Memory B cell (primary cell): ENCODE measurements at places on chromosomes 12 and 14.

GRCh38 chr14:75303381-75303789 lies 24.8 kb downstream of the FOS start:
- DNase-seq: peak; percentile 69

DNA sequence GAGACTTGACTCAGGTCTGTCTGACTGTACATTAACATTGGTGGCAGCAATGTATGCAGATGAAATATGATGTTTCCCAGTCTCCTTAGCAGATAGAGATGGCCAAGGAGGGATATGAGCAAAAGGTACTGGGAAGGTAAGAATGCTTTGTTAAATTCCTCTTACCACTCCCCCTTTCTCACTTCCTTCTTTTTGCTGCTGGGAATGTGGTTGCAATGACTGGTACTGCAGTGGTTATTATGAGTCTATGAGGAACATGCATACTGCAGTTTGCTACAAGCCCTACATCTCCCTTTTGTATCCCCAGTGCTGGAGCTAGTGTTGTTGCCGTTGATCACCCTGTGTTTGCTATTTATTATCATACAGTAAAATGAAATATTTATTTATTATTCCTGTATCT lies 35.9 kb downstream of the ALDH1L2 start:
- DNase-seq: no peak

- DNase-seq: no peak
Observed at GRCh38 chr12:106764738-106765137, 9.7 kb upstream of the RIC8B start.

DNA sequence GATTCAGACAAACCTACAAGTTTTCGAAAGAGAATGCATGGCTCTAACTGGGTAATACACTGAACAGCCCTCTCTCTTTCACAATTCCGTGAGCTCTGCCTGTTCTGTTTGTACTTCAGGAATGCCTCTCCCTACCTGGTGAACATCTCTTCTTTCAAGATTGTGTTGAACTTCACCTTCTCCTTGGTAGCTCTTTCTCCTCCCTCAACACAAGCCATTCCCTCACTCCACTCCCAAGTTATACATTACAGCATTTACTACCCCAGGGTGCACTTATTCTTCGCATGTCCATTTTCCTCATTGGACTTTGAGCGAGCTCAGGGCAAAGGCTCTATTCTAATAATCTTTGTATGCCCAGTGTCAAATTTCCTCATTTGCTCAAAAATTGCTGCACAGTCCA lies 28.3 kb downstream of the NRDE2 start:
- DNase-seq: no peak

GRCh38 chr12:62581288-62582064 lies 114.8 kb downstream of the MON2 start:
- DNase-seq: peak; percentile 7

- DNase-seq: no peak
Observed at GRCh38 chr14:96251656-96252155, 4.3 kb upstream of the BDKRB1 start.

DNA sequence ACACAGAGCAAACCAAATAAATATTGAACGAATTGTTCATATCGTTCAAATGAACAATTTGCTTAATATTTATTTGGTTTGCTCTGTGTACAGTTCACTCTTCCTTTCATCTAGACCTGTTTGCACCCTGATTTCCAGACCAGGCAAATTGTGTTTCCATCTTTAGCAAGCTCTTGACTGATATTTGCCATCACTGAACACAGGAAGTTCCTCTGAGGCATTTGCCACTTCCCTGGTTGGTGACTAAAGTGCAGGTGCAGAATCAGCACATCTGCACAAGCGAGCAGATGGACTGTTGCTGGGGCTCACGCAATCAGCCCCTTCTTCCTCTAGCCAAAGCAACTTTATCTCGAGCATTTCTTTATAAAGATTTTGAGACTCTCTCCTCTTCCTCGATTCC lies 112.9 kb downstream of the DAAM1 start:
- no peak for DNase-seq

DNA sequence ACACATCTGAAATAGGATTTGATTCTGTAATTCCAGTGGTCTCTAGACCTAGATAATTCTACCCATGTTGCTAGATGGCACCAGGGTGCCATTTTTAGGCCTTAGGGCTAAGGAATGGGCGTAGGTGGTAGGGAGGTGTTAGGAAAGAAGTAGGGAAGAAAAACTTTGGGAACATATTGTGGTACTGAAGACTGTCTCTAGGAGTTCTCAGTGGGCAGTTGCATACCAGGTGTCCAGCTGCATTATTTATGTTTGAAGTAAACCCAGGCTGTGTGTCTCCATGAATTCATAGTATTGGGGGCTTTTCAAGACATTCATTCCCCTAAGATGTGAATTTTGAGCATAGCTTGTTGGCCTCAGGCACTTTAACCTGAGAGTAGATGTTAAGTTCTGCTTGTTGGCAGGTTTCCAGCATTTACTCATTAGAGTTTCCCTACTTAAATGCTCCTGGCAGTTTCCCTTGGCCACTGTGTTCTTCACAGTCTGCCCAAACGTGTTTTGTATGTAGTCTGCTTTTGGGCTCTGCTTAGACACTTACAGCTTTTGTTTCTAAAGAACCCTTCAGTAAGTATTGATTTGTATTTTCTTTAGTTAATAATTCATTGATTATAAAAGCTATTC lies 31.5 kb upstream of the CCT2 start:
- DNase-seq: no peak

GRCh38 chr12:66900616-66901015 lies 221.7 kb upstream of the GRIP1 start:
- DNase-seq: no peak

DNA sequence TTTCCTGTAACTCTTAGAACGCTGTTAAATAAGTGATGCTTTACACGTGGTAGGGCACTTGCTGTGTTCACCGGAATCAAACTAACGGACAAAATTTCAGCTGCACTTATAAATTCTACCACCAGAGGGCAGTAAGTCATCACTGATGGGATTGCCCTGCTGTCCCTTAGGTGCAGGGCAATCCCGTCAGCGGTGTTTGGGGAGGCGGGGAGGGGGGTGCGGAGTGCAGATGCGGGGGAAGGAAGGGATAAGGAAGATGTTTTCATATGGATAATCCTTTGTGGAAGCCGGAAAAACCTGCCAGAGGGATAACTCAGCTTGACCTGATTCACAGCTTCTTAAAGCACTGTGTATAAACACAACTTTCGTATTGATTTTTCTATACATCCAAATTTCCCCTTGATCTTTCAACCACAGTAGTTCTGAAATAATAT lies 21.7 kb upstream of the SLC10A1 start:
- peak; percentile 74 for DNase-seq

DNA sequence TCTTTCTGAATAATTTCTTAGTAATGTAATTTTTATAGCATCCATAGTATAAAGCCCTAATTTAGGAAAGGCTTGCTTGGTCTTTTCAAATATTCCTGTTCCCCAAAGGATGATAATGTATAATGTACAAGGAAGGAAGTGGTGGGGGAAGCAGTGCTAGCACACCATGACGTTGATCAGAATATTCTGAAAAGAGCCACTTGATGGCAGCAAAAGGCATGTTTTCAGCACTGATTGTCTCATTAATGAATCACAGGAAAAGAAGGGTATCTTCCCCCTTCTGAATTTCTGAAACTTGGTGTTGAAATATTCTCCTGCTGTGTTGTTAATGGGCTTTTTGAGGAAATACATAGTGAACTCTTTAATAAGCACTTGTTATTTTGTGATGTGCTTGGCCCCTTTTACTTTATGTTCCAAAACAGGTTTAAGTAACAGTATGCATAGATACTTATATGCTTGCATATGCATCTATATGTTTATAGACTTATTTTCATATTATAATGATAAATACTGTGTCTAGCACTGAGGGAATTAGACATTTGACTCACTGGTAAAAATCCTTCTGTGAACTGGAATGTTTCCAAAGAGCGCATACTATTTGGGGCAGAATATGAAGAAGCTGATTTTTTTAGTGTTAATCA lies 122.0 kb downstream of the TMEM117 start:
- DNase-seq: peak; percentile 4

DNA sequence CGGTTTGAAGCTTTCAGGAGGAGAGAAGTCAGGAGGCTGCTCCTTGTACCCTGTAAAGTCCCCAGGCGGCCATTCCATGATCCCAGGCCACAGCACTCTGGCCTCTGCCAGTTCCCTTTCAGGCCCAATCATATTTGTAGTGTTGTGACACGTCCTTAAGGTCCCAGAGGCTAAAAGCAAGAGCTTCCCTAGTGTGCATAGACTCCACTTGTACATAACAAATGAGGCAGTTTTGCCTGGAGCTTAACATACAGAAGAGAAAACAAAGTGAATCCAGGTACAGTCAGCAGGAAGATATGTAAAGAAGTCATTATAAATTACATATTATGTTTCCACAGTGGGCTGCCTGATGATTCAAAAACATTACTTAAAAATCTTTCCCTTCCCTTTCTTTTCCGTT lies 81.1 kb upstream of the RPH3A start:
- DNase-seq: no peak

- no peak for DNase-seq
Observed at GRCh38 chr14:82655770-82656169, 1122.1 kb upstream of the SEL1L start.

GRCh38 chr12:24231298-24231697 lies 281.8 kb upstream of the SOX5 start:
- no peak for DNase-seq

GRCh38 chr12:95240556-95240955 lies 22.9 kb downstream of the VEZT start:
- no peak for DNase-seq

DNA sequence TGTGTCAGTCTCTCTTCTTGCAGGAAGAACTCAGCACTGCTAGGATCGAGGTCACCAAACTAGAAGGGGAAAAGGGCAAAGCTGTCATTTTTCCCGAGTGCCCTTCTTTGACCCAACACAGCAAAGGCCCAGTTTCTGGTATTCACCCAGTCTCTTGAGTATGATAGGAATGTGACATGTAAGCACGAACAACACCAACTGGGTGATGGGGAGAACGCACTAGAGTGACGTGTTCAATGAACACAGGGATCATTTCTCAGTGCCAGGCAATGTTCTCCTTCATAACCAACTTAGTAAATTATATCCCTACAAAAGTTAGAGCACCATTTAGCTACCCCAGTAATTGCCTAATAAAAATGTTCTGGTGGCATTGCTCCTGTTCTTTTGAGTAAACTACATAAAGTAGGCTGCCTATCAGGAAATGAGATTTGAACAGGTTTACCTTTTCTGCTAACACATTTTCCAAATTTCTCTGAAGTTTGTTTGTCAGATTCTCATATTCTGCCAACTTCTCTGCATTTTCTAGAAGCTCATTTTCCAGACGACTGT lies 64.5 kb downstream of the NIN start:
- no peak for DNase-seq

GRCh38 chr14:69992564-69992963 lies 113.3 kb downstream of the SMOC1 start:
- no peak for DNase-seq

- no peak for DNase-seq
Observed at GRCh38 chr12:88634008-88634407, 53.7 kb upstream of the KITLG start.

DNA sequence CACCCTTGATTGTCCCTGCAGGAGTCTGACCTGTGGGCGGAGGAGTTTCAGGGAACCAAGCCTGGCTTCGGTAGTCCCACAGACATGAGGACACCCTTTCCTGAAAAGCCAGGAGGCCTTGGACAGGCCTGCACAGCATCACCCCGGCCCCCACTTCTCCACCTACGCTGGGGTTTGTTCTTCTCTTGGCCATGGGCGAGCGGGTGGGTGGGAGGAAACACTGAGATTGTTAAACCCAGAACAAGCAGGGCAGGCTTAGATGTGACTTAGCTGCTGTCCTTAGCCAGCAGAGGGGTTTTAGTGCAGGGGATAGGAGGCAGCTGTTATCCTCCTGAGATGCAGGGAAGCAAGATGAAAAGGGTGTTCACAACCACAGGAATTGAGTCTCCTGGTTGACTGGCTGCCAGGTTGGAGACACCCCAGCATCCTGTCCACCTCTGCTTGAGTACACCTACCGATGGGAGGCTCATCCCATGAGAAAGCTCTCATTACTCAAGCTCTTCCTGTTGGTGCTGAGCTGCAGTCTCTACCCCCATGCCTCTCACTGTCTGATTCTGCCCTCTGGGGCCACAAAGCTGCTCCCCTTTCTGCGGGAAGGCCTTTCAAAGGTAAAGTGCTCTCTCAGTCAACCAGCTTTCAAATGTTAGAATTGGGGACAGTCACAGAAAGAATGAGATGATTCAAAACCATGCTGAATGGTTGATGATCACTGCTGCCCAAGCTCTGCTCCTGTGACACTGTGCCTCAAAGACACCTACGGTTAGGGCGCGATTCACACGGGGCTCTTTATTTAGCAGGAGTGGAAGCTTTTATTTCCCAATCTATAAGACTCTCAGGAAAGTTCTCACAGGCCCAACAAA lies 86.3 kb downstream of the IRF2BPL start:
- no peak for DNase-seq

- DNase-seq: no peak
Observed at GRCh38 chr14:68076451-68076850, 256.9 kb downstream of the RAD51B start.

DNA sequence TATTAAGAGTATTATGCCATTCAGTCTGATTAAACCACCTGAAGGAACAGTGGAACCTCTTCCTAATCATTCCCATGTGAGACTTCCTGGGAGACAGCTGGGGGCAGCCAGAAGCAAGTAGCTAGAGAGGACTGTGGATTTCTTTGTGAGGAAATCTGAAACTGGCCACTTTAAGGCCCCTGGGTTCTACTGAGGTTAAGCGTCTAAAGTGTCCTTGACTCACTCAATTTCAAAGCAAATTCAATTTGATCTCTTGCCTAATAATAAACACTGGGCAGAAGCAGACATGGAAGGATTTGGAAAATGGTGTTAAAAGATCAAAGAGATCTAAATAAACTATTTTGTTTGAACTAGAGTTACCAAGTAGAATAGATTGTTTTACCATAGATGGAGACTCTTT lies 909.9 kb downstream of the NRXN3 start:
- DNase-seq: no peak

GRCh38 chr12:39372204-39372925 lies 70.6 kb downstream of the KIF21A start:
- DNase-seq: no peak

DNA sequence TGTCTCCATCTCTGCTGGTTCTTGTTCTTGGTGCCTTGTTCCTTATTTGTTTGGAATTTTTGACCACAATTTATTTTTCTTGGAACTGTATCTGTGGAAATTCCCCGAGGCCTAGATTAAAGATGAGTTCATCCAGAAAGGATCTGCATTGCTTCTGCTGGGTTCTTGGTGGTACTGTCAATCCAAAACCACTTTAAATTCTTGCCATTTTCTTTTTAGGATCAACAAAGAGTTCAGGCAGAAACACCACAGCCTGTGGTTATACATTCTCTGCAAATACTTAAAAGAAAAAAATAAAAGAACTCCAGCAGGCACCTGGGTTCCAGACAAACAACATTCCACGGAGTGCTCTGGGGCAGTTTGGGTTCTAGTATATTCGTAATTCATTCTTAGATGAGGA lies 6.0 kb upstream of the VAMP1 start:
- no peak for DNase-seq

DNA sequence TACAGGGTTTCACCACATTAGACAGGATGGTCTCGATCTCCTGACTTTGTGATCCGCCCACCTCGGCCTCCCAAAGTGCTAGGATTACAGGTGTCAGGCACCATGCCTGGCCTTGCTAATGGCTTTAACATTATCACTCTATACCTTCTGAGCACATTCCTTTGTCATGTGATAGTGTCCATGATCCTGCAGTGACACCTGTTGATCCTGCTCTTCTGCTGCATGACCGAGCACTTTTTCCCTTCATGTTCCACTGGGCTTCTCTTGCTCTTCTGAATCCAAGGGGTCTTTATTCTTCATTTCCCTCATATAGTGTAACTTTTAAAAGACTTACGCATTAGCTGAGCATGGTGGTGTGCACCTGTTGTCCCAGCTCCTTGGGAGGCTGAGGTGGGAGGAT lies 11.6 kb downstream of the ZNF268 start:
- no peak for DNase-seq

GRCh38 chr12:104944252-104944651 lies 13.8 kb downstream of the SLC41A2 start:
- DNase-seq: no peak
